ENCODE measurements at places on chromosomes 5 and 9.

GRCh38 chr5:33557605-33558004 lies 116.8 kb downstream of the TARS1 start:
- no peak for DNase-seq

DNA sequence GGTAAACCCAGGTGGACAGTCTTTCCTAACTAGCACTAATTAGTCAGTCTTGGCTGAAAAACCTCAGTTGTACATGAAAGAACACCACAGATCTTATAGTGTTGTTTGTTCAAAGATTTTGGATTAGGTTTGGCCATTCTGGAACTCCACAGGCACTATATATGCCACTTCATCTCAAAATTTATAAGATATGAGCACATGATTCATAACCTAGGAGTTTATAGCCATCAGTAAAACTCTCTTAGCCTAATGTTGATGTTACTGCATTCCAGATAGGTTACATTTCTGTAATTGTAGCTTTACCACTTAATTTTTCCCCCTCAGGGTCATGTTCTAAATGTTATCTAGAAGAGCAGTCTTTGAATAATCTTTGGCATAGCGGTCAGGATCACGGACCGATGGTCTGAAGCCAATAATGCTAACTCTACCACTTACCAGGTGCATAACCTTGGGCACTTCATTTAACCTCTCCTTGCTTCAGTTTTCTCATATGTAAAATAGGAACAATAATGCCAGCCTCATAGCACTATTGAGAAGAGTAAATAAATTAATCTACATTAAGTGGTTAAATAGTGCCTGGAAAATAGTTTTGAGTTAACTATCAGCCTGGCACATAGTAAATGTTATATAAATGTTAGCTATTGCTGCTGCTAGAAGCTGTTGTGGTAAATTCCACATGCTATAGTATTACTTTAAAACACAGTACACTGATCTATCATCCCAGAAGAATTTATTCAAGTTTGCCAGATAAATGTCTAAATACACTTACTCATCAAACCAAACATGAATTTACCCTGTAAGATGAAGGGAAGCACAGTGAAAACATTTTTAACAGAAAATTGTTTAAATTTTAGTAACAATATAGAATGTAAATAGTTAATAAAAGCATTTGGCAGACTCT lies 743.9 kb downstream of the NR2F1-AS1 start:
- no peak for DNase-seq

DNA sequence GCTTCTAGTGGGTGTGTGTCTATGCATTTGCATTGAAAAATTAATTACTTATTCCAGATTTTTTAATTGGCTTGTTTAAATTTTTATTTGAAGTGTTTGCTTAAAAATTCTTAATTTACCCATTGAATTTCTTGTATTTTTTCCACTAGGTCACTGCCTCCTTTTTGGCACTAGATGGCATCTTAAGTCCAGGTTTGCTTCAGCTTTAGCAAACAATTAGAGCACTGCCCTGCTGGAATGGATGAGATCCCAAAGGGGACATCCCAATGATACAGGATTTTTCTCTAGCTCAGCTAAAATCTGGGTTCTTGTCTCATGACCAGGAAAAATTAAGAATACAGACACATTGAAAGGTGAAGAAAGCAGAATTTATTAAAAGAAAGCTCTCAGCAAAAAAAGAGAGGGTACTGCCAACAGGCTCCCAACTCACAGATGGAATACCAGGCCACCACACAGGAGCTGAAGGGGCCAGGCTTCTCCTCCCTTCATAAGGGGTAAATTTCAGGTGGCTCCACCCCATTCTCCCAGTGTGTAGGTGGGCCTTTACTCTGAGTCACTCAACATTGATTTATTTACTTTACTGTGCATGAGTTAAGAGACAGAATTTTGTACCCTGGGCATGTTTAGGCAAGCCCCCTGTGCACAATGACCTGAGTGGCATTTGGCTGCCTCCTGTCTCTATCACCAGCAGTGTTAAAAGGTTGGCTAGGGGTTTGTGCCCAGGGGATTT lies 532.4 kb downstream of the ANXA1 start:
- peak; percentile 61 for DNase-seq

- DNase-seq = no peak
Measured at GRCh38 chr5:115798252-115798651, 18.2 kb downstream of the CDO1 start.

- peak; percentile 95 for DNase-seq
Measured at GRCh38 chr5:39100851-39101396, 26.7 kb upstream of the RICTOR start.

DNA sequence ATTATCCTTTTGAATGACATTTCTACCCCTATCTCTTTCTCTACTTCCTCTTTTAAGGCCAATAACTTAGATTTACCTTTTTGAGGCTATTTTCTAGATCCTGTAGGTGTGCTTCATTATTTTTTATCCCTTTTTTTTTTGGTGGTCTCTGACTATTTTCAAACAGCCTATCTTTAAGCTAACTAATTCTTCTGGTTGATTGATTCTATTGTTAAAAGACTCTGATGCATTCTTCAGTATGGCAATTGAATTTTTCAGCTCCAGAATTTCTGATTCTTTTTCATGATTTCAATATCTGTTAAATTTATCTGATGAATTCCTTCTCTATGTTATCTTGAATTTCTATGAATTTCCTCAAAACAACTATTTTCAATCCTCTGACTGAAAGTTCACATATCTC lies 7.4 kb upstream of the SLC36A3 start:
- no peak for DNase-seq
